ENCODE measurements at places on chromosomes 7 and 10. TPM values are rescaled to one million over a fixed set of nuclear protein-coding genes. Genes with fewer than 3 reads are reported as not detected.

The COL28A1 gene
- total RNA-seq: 0.83 TPM

The CH25H gene
- not detected for total RNA-seq

DNA sequence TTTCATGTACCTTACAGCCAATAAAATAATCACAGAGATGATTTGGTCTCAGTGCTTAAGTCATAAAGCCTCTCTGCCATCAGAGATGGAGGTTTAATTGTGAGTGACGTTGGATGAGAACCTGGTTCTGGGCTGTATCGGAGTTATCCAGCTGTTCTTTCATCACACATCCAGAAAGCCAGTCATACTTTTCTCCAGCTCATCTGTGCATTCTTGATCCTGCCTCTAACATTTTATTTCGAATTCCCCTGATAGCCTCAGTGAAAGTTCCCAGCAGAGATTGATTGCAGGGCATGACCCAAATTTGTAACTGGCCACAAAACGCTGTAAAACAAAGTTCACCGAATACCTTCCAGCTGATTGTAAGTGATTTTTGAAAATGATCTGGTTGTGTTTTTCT, 212.6 kb upstream of the HABP2 start:
- no peak for DNase-seq

DNA sequence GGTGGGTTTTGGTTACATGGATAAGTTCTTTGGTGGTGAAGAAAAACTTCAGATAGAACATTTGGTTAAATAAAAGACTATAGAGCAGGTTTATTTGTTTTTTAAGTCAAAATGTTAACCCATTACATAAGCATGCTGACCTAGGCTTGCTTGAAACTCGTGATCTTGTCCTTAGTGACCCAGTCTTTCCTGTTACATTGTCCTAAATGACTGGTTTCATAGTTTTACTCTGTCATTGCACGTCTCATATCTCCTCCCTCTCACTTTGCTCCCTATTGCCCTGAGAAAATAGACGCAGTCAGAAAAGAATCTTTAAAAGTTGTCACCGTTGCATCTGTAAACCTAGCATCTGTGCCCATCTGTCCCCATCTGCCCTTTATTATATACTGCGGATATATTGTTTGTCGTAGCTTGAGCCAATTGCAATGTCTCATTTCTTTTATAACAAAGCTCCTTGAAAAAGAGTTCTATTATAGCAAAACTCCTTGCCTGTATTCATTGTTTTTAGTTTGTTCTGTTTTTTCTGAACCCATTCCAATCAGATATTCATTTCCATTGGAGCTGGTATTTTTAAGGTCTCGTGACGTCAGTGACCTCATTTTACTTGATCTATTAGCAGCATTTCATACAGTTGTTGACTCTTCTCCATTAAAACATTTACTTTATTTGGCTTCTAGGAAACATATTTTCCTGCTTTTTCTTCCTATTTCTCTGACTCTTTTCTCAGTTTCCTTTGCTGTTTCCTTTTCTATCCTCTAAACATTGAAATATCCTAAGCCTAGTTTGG, 57.3 kb downstream of the HELLS start:
- peak; percentile 19 for DNase-seq

GRCh38 chr7:123537026-123537642, 2.7 kb upstream of the IQUB start:
- peak; percentile 41 for DNase-seq

DNA sequence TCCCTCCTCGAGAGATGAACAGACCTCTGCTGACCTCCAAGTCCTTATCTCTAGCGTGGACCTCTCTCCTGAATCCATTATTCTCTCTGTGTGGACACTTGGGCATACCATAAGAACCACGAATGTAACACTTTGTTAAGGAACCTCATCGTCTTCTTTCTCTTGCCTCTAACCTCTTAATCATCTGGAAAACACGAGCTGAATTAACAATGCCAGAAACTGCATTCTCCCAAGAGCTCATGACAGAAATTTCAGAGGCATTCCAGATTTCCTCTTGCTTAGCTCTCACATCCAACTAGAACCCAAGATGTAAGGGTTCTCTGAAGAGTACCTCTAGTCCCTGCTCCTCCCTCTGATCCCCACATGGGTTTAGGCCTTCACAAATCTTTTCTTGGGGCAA, 101.5 kb downstream of the TRIL start:
- no peak for DNase-seq

The TRIM50 gene
- total RNA-seq: not detected

The TSPAN12 gene
- total RNA-seq: 3.7 TPM

GRCh38 chr10:99941942-99942820, 67.6 kb downstream of the DNMBP start:
- DNase-seq: peak; percentile 85

- DNase-seq: no peak
These were observed 33.2 kb upstream of the HABP2 start for GRCh38 chr10:113519681-113520115.

The WDR37 gene
- 14.6 TPM for total RNA-seq

The CRTAC1 gene
- 3.1 TPM for total RNA-seq

DNA sequence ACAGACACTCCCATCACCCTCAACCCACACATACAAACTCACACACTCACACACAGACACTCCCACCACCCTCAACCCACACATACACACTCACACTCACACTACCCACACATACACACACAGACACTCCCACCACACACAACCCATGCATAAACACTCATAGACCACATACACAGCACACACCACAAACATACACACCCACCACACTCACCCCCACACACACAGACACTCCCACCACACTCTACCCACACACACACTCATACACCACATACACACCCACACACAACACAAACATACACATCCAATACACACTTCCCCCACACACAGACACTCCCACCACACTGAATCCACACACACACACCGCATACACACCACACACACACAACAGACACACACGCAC, 521.2 kb downstream of the TCERG1L start:
- DNase-seq: no peak

The NODAL gene
- 0.25 TPM for total RNA-seq

- DNase-seq: no peak
These were observed 487.6 kb downstream of the ARL4A start for GRCh38 chr7:13174991-13175390.

DNA sequence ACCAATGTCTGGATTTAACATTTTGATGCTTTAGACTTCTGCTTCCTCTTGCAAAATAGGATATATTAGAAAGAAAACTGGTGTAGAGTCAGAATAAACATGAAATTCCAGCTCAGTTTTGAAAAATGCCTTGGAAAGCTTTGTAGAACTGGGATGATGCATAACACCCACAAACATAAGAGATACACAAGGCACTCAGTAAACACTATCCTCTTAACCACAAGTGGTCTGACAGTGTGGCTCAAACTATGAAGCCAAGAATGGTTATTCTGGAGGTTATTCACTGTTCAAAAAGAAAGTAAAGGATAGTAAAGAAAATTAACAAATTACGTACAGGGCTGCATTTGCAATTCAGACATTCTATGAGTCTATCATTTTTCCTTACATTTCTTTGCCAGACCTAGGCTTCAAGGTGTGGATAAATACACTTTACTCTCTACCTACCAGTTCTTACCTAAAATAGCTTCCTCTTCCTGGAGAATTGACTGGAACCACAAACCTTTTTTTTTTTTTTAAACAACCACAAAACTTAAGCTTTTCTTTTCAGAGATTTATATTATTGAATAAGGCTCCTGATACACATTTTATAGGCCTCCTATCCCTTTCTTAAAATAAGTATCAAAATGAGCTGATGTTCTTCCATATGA, 9.0 kb upstream of the RSBN1L start:
- no peak for DNase-seq

GRCh38 chr7:140898786-140899536, 25.8 kb downstream of the BRAF start:
- DNase-seq: peak; percentile 3

GRCh38 chr10:112793202-112793921, 156.7 kb upstream of the TCF7L2 start:
- DNase-seq: no peak

- DNase-seq: no peak
These were observed 12.2 kb downstream of the ZNF488 start for GRCh38 chr10:47371629-47372485.

DNA sequence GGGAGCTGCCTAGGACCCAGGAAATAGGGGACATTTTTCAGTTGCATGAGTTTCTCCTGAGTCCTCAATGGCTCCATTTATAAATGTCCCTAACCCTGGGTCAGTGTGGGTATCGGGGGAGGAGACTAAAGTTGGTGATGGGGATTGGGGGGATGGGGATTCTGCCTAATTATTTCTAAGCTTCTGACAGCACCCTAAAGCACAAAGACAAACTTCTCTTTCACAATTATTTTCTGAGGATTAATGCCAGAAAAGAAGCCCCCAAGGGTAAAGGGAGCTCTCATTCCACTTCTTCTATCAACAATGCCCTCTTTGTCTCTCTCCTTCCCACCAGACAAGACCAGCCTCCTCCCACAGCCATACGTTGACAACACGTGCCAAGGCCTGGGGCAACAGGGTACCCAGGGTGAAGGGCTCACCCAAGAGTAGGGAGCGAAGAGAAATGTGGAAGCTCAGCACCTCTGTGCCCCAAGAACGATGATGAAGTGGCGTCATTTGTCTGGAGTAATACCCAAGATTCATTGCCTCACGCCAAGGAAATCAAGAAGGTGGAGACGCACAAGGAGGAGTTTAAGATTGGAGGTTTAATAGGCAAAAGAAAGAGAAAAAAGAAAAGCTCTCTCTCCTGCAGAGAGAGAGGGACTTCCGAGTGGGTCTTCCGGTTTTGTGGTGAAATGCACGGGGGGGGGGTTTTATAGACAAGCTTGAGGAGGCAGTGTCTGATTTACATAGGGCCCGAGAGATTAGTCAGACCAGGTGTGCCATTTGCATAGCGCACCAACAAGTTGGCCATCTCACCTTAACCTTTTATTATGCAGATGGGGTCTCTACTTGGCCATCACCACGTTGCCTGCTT, 14.4 kb upstream of the GJC3 start:
- DNase-seq: no peak

- DNase-seq: no peak
These were observed 57.2 kb upstream of the SMNDC1 start for GRCh38 chr10:110361800-110362456.

- DNase-seq: no peak
These were observed 54.1 kb upstream of the PPIF start for GRCh38 chr10:79292891-79293746.

The RET gene
- total RNA-seq: 0.09 TPM

DNA sequence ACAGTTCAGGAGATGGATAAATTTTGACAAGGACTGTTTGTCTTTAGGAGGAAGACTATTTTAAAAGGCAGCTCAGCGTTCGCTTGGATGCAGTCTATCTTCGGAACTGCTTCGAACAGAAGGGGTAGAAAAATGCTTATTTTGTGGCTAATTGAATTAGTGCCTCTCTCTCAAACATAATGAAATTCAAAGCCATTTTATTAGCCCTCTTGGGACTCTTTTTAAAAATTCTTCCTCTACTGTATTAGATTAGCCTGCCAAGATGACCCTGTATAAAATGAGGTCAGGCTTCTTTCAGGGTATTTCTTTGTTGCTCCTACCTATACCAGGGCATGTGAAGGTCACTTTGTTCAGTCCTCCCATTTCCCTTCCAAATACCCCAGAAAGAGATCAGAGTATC, 379.2 kb upstream of the NFE2L3 start:
- DNase-seq: no peak

DNA sequence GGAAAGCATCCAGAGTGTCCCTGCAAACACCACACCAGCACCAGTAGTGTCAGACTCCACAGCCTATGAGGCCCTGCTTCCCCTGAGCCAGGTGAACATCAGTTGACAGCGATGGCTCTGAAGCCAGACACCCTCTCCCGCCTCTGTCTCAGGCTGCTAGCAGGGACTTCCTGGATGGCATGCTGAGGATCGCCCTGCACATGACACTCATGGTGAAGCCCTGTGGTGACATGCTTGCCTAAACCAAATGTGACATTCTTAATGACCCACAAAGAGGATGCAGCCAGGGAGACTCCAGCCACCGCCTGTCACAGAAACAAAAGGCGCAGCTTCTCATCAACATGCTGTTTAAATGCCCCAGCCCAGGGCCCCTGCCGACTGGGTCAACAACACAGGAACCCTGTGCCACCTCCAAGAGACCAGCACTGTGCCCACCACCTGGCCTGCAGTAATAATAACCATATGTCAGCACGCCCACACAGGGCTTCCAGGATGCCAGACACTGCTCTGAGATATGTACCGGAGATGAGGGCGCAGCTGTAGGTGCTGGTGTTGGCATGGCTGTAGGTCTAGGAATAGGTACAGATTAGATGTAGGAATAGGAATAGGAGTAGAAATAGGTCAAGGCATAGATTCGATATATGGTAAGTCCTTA, 81.3 kb downstream of the GRID1 start:
- DNase-seq: no peak

DNA sequence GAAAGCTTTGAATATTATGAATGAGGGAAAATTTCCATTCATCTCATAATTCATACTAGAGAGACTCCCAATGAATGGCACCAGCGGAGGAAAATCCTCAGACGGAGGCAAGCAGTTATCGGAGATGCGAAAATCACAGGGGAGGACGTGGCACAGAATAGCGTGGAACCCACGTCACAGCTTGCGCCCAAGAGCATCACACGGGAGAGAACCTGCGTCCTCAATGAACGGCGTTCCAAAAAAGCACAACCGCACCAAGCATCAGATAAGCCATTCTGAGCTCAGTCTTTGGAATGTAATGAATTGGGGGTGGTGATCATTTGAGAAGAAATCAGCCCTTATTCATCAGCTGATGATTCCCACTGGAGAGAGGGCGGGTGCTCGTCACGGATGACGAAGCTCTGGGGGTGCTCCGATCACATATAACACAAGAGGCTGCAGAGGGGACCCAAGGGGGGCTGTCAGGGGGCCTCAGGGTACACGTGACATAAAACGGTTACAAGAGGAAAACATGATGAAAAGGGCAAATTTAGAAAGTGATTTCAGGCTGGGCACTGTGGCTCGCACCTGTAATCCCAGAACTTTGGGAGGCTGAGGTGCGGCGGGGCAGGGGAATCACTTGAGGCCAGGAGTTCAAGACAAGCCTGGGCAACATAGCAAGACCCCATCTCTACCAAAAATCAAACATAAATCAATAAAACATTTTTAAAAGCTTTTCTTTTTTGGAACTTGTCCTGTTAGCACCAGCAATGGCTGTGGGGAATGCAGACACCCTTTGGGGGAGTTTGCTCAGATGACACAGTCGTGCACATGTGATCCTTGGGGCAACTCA, 33.8 kb upstream of the FIS1 start:
- DNase-seq: no peak

DNA sequence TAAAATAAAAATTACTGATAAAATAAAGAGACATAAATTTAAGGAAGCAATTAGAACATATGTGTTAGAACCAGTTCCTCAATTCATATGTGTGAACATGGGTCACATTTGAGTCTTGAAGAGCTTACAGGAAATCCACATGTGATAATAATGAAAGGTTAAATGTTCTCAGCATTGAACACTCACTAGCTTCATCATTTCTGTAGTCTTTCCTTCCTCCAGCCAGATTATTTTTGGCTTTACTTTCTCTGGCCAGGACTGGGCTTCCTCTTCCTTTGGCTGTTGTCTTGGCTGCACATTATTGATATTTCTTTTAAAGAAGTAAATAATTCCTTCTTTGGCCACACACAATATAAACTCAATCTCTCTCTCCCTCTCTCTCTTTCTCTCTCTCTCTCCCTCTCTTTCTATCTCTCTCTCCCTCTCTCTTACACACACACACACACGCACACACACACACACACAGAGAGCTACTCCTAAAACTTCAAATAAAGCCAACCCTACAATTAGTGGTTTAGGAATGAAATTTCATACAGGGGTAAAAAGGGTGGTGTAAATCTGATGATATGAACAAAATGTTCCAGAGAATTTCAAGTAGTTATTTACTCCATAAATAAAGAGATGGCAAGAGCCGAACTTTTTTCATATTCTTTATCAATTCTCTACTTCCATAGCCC, 171.2 kb downstream of the REEP3 start:
- peak; percentile 49 for DNase-seq

Data from cardiac muscle cell (in vitro differentiated cells and primary cell).